ENCODE measurements at places on chromosomes 12 and 14.

- no peaks in the 10 kb centered on the region for H3K36me3 ChIP-seq
- no peak overlapping the region for H3K27ac ChIP-seq
- H3K4me3 ChIP-seq, result no peak overlapping the region
- no peaks in the 10 kb centered on the region for H3K4me1 ChIP-seq
- H3K27me3 ChIP-seq, result no peaks in the 10 kb centered on the region
- no peak for DNase-seq
Measured at GRCh38 chr14:32572867-32573150, 243.7 kb downstream of the AKAP6 start.

DNA sequence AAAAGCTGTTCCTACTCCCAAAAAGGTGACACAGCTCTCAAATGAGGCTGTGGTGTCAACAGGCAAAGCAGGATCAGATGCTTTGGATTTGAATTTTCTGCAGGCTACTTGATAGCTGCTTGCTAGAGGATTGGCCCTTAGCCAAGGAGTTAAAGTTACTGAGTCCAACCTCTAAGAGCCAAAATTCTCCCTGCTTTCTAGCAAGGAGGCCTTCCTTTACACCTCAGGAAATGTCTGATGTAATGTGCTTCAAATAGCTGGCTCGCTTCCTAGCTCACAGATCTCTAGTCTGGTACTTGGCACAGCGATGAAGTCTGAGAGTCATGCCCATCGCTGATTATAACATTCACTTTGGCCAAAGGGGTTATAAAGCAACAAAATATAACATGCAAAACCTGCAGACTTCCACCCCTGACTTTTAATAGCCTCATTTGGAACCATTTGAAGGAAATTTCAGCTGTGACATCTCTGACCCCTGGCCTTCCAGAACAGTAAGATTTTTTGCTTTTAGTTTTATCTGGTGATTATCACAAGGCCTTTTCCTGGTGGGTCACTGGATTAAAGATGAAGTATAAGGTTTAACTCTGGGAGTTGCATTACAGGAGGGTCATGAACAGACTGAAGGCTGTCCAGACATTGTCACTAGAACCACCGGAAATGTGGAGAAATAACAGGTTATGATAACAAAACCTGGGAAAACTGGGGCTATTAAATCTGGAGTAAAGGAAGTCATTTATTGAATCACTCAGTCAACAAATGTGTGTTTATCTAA, 189.7 kb downstream of the EPS8 start:
- peak overlapping the region; percentile 84 for H3K27ac ChIP-seq
- H3K4me3 ChIP-seq, result no peak overlapping the region
- no peak for DNase-seq
- peaks cover 30% of the 10 kb centered on the region for H3K4me1 ChIP-seq

GRCh38 chr14:22305607-22306006, 283.4 kb downstream of the DAD1 start:
- no peak overlapping the region for H3K4me3 ChIP-seq
- no peaks in the 10 kb centered on the region for H3K36me3 ChIP-seq
- no peak overlapping the region for H3K27ac ChIP-seq
- no peaks in the 10 kb centered on the region for H3K27me3 ChIP-seq
- H3K4me1 ChIP-seq, result no peaks in the 10 kb centered on the region

DNA sequence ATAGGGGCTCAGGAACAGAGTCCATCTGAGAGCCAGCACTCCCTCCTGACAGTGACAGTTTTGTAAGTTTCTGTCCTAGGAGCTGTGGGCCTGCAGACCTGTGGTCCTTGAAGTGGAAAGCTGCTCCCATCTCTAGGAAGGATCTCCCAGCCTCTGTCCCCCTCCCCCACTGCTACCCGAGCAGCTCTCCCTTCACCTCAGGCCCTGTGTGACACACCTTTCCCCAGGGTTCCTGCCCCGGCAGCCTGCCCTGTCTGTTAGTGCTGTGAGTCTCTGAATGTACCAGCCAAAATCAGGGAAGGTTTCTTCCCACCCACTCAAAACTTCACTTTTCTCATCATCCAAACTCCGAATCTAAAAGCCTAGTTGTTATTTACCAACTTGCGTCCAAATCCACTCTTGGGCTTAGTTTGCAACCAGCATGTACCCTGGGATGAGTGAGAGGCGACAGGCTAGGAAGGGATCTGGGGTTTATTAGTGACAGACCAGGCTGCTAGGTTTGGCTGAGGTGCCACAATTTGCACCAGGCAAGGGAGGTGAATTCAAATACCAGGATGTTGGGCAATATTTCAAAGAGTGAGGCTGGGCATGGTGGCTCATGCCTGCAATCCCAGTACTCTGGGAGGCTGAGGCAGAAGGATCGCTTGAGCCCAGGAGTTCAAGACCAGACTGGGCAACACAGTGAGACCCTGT, 39.9 kb downstream of the NINJ2 start:
- H3K36me3 ChIP-seq, result no peaks in the 10 kb centered on the region
- H3K4me1 ChIP-seq, result peaks cover 2% of the 10 kb centered on the region
- H3K27ac ChIP-seq, result no peak overlapping the region
- no peak overlapping the region for H3K4me3 ChIP-seq

DNA sequence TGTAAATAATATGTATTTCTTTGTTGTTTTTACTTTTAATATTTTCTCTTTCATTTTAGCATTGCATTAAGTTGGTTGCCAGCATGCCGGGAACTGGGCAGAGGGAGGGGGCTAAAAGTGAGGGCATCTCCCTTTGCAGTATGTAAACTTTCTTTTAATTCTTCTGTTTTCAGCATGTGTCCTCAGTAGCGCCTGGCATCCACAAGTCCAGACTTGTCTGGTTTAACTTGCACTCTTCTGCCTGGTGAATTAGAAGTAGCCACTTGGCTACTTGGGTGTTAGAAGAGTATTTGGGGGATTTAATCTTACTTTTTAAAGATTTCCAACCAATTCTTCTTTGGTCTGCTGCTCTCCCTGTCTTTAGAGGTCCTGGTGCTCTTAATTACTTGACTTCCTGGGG, 117.2 kb upstream of the SCAF11 start:
- DNase-seq, result no peak
- H3K4me3 ChIP-seq, result no peak overlapping the region
- no peaks in the 10 kb centered on the region for H3K27me3 ChIP-seq
- H3K4me1 ChIP-seq, result peaks cover 7% of the 10 kb centered on the region
- no peaks in the 10 kb centered on the region for H3K36me3 ChIP-seq

DNA sequence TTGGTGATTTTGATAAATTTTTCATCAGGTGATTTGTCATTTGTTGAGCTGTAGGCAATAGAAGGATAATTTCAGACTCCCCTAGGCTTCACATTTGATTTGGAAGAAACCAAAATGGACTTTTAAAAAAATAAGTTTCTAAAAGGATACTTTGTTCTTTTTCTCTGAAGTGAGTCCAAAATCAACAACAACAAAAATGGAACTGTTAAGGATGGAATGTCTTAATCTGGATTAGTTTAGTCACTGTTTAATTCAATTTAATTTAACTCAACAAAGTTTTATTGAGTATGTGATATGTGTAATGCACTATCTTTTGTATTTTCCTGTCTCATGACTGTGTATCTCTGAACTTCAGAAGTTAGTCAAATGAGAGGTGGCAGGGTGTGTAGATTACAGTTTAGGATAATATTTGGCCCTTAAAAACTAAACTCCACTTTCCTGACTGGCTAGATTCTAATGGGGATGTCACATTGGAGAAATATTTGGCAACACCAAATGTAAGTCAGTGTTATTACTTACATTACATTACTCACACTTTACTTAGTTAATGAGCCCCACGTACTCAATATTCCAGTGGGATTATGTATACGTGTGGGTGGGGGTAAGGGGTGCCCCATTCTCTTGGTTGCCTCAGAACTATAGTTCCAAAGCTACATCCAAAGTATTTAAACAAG, 209.7 kb downstream of the BCAT1 start:
- no peak overlapping the region for H3K4me3 ChIP-seq
- no peak for DNase-seq
- H3K27ac ChIP-seq, result no peak overlapping the region

- peak within 1 kb of the TSS; percentile 82 for H3K27ac ChIP-seq
- H3K4me1 ChIP-seq, result peaks cover 14% of the 10 kb centered on the region
- no peaks in the 10 kb centered on the region for H3K27me3 ChIP-seq
- peak within 1 kb of the TSS; percentile 90 for H3K4me3 ChIP-seq
- H3K36me3 ChIP-seq, result peaks cover 26% of the 10 kb centered on the region
- DNase-seq, result peak; percentile 84
Measured at GRCh38 chr14:31207755-31208545, at the start of gene HECTD1. Gene HECTD1, minus strand, starts transcription at chr14:31207793. Its CDS starts 1,857 bp downstream, at chr14:31205936.

DNA sequence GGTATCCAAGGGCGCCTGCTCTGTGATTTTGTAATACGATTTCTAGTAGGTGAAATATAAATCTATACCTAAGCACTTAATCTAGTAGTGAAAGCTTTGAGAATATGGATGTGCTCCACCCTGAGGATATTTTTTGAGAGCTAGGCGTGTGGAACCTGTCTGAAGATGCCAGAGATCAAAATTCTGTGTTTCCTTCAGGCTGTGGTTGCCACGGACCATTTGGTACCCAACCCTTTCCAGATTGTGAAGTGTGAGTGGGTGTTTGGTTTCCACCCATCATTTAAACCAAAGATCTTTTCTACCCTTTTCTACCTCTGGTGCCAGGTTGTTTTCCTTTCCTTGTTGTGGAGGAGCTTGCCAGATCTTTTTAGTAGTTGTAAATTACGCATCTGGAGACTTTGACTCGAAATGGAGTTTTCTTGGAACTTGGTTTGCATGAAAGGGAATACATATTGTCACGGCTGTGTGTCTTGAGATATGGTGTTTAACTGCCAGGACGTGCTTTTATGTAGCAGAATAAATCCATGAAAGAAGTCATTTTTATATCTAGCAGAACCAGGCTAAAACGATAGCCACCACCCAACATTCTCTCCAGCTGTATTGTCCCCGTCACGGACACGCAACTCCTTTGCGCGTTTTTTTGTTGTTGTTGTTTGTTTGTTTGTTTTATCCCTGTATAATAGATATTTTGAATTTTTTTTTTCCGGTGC, 2.2 kb downstream of the LRFN5 start:
- no peak overlapping the region for H3K27ac ChIP-seq
- DNase-seq, result no peak
- no peaks in the 10 kb centered on the region for H3K4me1 ChIP-seq
- H3K27me3 ChIP-seq, result peaks cover 98% of the 10 kb centered on the region
- H3K36me3 ChIP-seq, result no peaks in the 10 kb centered on the region
